Astrocyte (in vitro differentiated cells and primary cell): ENCODE measurements at places on chromosomes 11 and 22. TPM values are rescaled to one million over a fixed set of nuclear protein-coding genes. Genes with fewer than 3 reads are reported as not detected.

The MPPED2 gene
- 1.1 and 1.6 TPM in 2 replicates for total RNA-seq

GRCh38 chr11:76588455-76589325, 81.9 kb downstream of the LRRC32 start:
- DNase-seq = no peak
- no peaks in the 10 kb centered on the region for H3K36me3 ChIP-seq
- no peak overlapping the region for H3K4me3 ChIP-seq
- H3K27ac ChIP-seq = no peak overlapping the region
- no peaks in the 10 kb centered on the region for H3K27me3 ChIP-seq
- no peaks in the 10 kb centered on the region for H3K4me1 ChIP-seq

- DNase-seq = peak; percentile 99
- peaks cover 41% of the 10 kb centered on the region for H3K4me1 ChIP-seq
- H3K27me3 ChIP-seq = no peaks in the 10 kb centered on the region
Measured at GRCh38 chr11:122189229-122189628, 73.2 kb upstream of the BLID start.

DNA sequence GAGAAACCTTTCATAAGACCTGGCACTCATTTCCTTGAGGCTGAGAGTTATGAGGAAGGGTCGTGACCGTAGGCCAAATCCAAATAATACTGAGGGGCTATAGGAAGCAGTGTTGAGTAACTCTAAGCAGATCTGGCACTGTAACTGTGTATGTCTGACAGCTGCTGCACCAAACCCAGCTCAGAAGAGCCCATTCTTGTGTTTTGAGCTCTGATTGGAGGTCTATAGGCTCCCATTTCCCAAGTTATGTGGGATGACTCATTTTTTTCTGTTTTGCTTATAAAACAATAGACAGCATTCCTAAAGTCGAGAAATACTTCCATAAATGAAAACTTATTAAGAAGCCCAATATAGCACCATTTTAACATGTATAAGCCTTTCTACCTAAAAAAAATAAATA, 645.8 kb downstream of the DLG2 start:
- DNase-seq = peak; percentile 15
- no peak overlapping the region for H3K4me3 ChIP-seq
- H3K4me1 ChIP-seq = no peaks in the 10 kb centered on the region
- no peaks in the 10 kb centered on the region for H3K36me3 ChIP-seq
- no peak overlapping the region for H3K27ac ChIP-seq

The POU2AF1 gene
- not detected in 2 replicates for total RNA-seq

DNA sequence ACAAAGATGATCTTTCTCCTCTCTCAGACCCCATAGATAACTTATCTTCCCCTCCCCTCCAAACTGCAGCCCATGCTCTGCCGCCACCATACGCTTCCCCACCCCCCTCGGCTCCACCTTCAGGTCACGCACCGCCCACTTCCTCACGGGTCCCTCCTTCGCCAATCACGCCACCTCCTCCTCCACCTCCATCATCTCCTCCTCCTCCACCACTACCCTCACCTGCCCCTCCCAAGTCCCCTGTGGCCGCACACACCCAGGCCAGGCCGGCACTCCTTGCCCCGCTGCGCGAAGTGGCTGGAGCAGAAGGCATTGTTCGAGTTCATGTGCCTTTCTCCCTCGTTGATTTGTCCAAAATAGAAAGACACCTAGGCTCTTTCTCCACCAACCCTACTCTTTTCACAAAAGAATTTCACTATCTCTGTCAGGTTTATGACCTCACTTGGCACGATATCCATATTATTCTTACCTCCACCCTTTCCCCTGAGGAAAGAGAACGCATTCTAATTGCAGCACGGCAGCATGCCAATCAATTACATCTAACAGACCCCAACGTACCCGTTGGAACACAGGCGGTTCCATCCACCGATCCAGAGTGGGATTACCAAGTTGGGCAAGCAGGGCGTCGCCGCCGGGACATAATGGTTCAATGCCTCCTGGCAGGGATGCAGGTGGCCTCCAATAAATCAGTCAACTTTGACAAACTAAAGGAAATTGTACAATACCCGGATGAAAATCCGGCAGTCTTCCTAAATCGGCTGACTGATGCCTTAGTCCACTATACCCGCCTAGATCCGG, 12.3 kb upstream of the OR56A3 start:
- no peak overlapping the region for H3K4me3 ChIP-seq
- no peaks in the 10 kb centered on the region for H3K4me1 ChIP-seq
- DNase-seq = no peak
- H3K27me3 ChIP-seq = no peaks in the 10 kb centered on the region
- H3K36me3 ChIP-seq = no peaks in the 10 kb centered on the region

The GAB4 gene
- not detected in 2 replicates for total RNA-seq

The AIFM3 gene
- total RNA-seq = 0.48 and 0.67 TPM in 2 replicates

The TMA7B gene
- total RNA-seq = not detected in 2 replicates

DNA sequence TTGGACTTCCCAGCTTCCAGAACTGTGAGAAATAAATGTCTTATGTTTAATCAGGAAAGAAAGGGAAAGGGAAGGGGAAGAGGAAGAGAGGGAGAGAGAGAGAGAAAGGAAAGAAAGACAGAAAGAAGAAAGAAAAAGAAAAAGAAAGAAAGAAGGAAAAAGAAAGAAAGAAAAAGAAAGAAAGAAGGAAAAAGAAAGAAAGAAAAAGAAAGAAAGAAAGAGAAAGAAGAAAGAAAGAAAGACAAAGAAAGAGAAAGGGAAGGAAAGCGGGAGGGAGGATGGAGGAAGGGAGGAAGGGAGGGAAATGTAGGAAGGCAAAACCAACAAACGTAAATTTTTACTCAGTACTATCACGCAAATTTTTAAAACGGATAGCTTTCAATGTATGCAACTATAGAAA, 2281.8 kb downstream of the LRRC4C start:
- H3K4me1 ChIP-seq = no peaks in the 10 kb centered on the region
- no peak overlapping the region for H3K4me3 ChIP-seq
- H3K27ac ChIP-seq = no peak overlapping the region
- H3K36me3 ChIP-seq = no peaks in the 10 kb centered on the region
- no peak for DNase-seq
- no peaks in the 10 kb centered on the region for H3K27me3 ChIP-seq

DNA sequence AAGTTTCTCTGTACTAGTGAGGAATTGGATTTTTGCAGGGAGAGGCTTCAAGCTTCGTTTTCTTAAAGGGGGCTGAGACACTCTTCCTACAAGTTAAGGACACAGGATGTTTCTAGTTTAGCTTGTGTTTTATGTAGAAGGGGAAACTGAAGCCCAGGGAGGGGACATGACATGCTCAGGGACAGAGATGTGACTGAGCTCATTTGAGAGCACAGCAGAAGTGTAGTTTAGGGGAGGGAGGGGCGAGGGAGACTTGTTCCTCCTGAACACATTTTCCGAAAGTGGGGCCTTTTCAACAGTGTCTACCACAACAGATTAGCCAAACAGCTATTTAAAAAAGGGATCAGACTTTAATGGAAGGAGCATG, 148.1 kb downstream of the FBXO7 start:
- H3K27ac ChIP-seq = no peak overlapping the region
- DNase-seq = no peak
- H3K4me1 ChIP-seq = peaks cover 14% of the 10 kb centered on the region
- no peak overlapping the region for H3K4me3 ChIP-seq
- no peaks in the 10 kb centered on the region for H3K36me3 ChIP-seq

DNA sequence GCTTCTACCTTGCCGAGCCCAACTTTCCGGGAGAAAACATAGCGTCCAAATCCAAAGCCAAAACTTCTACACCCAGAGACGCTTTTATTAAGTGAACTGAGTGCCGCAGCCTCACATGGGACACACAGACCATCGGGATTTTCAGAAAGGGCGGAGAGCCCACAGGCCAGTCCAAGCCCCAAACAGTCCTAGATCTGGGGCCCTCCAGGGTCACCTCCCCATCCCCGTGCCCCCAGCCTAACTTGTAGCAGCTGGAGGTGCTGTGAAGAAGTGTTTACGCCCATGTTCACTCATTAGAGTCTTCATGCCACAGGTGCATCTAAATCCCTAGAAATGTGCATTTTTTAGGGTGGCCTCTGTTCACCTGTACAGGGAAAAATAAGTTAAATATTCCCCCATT, 14.1 kb upstream of the ADORA2A start:
- no peaks in the 10 kb centered on the region for H3K27me3 ChIP-seq
- peaks cover 6% of the 10 kb centered on the region for H3K4me1 ChIP-seq
- H3K36me3 ChIP-seq = peaks cover 7% of the 10 kb centered on the region
- no peak overlapping the region for H3K27ac ChIP-seq

The YPEL4 gene
- 0.09 and 0.62 TPM in 2 replicates for total RNA-seq

DNA sequence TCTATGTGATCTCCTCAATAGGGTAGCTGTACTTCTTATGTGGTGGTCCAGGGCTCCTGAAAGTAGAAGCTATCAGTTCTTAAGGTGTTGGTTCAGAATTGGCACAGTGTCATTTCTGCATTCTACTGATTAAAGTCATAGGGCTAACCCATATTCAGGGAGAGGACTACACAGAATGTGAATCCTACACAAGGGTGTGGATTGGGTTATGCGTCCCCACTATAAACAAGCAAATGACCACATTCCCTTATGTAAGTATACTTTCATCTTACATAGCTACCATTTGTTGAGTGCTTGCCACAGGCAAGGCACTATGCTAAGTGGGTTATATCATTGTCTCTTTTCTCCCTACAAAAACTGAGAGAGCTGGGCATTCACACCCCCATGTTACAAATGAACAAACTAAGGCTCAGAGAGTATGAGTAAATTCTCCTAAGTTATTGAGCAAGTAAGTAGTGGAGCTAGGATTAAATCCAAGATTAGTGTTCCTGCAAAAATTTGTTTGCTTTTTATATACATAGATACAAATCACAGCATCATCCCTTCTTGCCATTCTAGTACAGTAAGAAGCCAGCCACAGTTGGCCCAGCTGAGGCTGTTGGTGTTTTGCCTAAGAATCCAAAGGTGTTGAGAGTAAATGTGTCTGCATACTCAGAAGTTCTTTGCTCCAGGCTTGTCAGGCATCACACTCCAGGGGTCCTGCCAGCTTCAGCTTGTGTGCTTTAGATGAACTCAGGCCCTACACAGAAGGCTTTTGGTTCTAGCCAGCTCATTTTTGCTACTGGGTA, 157.8 kb downstream of the KIF18A start:
- no peaks in the 10 kb centered on the region for H3K36me3 ChIP-seq
- no peaks in the 10 kb centered on the region for H3K4me1 ChIP-seq
- H3K27me3 ChIP-seq = no peaks in the 10 kb centered on the region
- no peak for DNase-seq

- H3K36me3 ChIP-seq = no peaks in the 10 kb centered on the region
- H3K27ac ChIP-seq = no peak overlapping the region
- H3K4me1 ChIP-seq = peaks cover 13% of the 10 kb centered on the region
- no peak overlapping the region for H3K4me3 ChIP-seq
Measured at GRCh38 chr22:44091021-44091721, 67.1 kb downstream of the PARVB start.

DNA sequence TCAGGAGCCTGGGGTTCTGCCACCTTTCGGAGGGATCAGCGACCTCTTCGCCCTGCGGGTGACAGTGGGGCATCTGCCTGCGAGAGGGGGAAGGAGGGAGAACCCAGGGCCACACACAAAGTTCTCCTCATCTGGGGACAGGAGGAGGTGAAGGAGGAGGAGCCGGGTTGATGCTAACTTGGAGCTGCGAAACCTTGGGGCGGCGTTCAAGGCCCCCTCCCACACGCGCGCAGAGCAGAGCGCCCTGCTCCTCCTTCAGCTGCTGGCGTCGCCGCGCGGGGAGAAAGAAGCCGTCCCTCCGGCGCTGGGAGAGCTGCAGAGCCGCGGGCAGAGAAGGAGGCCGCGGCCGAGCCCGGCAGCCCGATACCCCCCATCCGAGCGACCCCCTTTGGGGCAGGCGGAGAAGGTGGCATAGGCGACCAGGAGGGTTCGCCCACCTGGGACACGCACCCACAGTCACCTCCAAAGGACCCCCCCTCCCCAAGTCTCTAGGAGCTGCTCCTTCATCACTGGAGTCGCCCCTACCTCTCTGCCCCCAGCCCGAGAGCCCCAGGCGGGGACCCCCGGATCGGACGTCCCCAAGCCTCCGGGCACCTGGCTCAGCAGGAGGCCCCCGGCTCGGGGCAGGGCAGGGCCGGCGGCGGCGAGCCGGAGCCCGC, at the start of gene RASD2:
Gene RASD2 (plus strand): TSS at position 237 of the 659 bp plus-strand sequence. CDS start 5,979 bp downstream, outside the sequence.
- H3K4me3 ChIP-seq = peak within 1 kb of the TSS; percentile 47
- H3K27me3 ChIP-seq = peaks cover 38% of the 10 kb centered on the region
- H3K27ac ChIP-seq = no peak within 1 kb of the TSS
- peaks cover 17% of the 10 kb centered on the region for H3K4me1 ChIP-seq

The CASP1 gene
- total RNA-seq = 1.6 and 1.9 TPM in 2 replicates

The ACTN3 gene
- not detected in 2 replicates for total RNA-seq

The SYT13 gene
- total RNA-seq = 0.50 and 1.4 TPM in 2 replicates

DNA sequence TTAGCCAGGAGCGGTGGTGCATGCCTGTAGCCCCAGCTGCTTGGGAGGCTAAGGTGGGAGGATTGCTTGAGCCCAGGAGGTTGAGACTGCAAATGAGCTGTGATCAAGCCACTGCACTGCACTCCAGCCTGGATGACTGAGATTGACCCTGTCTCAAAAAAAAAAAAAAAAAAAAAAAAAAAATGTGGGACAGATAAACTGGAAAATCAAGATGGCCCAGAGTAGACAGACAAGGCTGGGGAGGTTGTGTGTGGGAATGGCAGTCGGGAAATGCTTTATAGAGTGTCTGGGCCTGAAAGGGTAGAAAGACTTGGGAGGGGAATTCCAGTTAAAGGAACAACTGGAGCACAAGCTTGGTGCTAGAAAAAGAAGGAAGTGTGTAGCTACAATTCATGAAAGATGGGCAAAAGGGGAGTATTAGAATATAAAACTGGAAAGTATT, 18.2 kb upstream of the WDR74 start:
- H3K27me3 ChIP-seq = no peaks in the 10 kb centered on the region
- no peak for DNase-seq
- peaks cover 24% of the 10 kb centered on the region for H3K36me3 ChIP-seq
- H3K4me1 ChIP-seq = peaks cover 22% of the 10 kb centered on the region
- H3K4me3 ChIP-seq = no peak overlapping the region

GRCh38 chr11:62542111-62542745, 4.4 kb downstream of the AHNAK start:
- H3K36me3 ChIP-seq = no peaks in the 10 kb centered on the region
- DNase-seq = no peak
- H3K27ac ChIP-seq = peak overlapping the region; percentile 33
- H3K27me3 ChIP-seq = no peaks in the 10 kb centered on the region

GRCh38 chr11:66083767-66084166, 13.7 kb downstream of the PACS1 start:
- H3K4me3 ChIP-seq = no peak overlapping the region
- H3K27me3 ChIP-seq = no peaks in the 10 kb centered on the region
- peak; percentile 37 for DNase-seq
- H3K36me3 ChIP-seq = peaks cover 3% of the 10 kb centered on the region
- H3K4me1 ChIP-seq = peaks cover 29% of the 10 kb centered on the region
